ENCODE measurements at places on chromosomes 6 and 20.

DNA sequence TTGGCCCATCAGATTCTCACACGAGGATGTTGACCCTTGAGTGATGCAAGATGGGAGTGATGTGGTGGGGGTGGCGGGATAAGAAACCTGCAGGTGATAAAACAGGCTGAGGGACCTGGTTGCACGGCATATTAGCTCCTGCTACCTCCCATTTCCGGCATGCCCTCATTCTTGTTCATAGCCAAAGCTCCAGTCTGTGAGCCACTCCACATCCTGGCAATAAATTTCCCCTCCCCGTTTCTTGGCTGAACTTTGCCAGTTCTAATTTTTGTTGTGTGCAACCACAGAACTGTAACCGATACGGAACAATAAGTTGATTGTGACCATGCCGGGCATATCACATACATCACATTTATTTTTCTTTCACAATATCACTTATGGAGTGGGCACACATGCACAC lies 41.6 kb upstream of the NFATC2 start:
- no peak for DNase-seq

DNA sequence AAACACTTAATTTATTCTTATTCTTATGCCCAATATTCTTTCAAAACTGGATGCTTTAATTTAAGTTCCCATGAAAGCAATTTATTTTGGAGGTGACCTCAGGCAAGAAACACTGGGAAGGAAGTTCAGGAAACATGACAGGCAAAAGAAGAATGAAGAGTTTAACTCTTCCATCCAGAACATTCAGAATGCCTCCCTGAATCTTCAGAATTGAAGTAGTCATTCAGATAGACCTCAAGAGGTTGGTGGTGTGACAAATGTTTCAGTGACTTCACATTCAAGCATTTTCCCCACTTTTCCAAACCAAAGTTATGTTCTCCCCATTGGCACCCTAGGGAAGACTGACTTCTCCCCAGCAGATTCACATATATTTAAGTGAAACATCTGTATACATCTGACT lies 110.5 kb downstream of the HAO1 start:
- DNase-seq = no peak

- no peak for DNase-seq
These were observed 6.7 kb upstream of the ACSS1 start for GRCh38 chr20:25064561-25065071.

DNA sequence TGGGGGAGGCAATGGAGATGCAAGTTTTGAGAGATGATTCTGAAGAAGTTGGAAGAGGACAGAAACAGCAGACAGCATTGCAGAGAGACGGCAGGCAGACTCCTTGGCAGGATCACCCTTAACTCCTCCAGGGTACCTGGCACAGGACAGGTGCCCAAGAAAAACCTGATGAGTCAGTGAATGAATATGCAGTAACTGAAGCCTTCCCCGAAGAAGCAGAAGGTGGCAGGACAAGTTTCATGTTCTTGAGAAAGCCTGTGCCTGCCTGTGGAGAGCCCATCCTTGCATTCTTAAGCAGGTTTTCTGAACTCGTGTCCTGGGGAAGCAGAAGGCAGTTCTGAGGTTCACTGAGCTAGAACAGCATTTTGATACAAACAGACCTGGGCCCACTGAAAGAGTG lies 79.6 kb upstream of the SASH1 start:
- DNase-seq = no peak

DNA sequence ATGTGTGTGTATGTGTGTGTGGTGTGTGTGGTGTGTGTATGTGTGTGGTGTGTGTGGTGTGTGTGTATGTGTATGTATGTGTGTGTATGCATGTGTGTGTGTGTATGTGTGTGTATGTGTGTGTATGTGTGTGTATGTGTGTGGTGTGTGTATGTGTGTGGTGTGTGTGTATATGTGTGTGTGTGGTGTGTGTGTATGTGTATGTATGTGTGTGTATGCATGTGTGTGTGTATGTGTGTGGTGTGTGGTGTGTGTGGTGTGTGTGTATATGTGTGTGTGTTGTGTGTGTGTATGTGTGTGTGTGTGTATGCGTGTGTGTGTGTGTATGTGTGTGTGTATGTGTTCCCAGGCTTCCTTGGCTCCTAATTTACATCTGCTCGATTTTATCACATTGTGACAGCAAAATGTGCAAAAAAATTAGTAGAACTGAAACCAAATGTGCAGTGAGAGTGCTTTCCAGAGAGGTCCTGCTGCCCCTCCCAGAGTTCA lies 234.5 kb downstream of the BMP7 start:
- no peak for DNase-seq

DNA sequence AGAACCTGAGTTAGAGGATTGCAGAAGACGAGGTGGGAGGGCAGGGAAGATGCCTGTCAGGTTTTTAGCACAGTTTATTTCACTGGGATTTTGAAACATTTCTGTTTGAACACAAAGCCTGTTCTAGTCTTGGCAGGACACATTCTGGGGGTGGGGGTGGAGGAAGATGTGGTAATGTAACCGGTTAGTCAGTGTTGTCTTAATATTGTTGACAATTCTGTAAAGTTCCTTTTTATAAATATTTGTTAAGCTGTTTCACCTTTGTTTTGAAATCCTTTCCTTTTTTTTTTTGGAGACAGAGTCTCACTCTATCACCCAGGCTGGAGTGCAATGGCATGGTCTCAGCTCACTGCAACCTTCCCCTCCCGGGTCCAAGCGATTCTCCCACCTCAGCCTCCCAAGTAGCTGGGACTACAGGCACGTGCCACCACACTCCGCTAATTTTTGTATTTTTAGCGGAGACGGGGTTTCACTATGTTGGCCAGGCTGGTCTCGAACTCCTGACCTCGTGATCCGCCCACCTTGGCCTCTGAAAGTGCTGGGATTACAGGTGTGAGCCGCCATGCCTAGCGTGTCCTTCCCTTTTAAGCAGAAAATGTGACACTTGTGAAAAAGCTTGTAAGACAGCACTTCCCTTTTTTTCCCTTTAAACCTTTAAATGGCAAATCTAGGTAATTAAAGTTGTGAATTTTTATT lies 20.2 kb downstream of the SLC9A8 start:
- DNase-seq = no peak

DNA sequence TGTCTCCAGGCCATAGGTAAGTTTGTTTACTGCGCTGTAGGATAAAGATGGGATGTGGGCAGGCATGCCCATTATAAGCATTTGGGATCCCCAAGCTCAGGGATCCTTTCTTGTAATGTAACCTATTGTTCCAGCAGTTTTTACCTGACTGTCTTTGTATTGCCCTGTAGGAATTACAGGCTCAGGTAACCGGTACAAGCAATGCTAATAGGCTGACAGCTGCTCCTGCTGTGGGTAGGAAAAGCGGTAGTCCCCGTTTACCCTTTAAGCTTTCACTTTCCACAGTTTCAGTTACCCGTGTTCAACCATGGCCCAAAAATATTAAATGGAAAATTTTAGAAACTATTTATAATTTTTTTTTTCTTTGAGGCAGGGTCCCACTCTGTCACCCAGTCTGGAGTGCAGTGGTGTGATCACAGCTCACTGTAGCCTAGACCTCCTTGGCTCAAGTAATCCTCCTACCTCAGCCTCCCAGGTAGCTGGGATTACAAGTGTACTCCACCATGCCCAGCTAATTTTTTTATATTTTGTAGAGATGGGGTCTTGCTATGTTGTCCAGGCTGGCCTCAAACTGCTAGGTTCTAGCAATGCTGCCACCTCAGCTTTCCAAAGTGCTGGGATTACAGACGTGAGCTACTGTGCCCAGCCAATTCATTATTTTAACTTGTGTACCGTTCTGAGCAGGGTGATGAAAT lies 108.6 kb downstream of the CDYL start:
- DNase-seq = no peak

- no peak for DNase-seq
These were observed 530.1 kb downstream of the HAO1 start for GRCh38 chr20:7410150-7410549.

GRCh38 chr20:21234324-21234723 lies 68.8 kb upstream of the XRN2 start:
- no peak for DNase-seq

GRCh38 chr6:41970436-41970846 lies 28.8 kb upstream of the CCND3 start:
- DNase-seq = peak; percentile 60

DNA sequence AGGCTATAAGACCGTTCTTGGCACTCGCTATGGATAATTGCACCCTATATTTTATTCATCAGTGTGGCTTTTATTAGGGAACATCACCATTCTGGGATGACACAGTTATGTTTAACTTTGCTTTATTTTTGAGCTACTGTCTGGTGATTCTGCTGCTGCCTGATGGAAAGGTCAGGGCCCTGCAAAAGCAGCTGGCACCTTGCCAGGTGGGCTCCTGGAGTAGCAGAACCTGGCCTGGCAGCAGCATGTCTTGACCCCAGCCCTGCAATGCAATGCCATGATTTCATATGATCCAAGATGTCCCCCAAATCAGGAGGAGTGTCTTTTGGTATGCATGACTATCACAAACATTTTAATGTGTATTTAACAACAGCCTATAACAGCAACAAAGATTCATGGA lies 228.4 kb upstream of the RSPO3 start:
- no peak for DNase-seq

GRCh38 chr6:170237999-170238740 lies 52.7 kb downstream of the DLL1 start:
- no peak for DNase-seq

GRCh38 chr20:31549513-31549880 lies 35.3 kb downstream of the HM13 start:
- no peak for DNase-seq

DNA sequence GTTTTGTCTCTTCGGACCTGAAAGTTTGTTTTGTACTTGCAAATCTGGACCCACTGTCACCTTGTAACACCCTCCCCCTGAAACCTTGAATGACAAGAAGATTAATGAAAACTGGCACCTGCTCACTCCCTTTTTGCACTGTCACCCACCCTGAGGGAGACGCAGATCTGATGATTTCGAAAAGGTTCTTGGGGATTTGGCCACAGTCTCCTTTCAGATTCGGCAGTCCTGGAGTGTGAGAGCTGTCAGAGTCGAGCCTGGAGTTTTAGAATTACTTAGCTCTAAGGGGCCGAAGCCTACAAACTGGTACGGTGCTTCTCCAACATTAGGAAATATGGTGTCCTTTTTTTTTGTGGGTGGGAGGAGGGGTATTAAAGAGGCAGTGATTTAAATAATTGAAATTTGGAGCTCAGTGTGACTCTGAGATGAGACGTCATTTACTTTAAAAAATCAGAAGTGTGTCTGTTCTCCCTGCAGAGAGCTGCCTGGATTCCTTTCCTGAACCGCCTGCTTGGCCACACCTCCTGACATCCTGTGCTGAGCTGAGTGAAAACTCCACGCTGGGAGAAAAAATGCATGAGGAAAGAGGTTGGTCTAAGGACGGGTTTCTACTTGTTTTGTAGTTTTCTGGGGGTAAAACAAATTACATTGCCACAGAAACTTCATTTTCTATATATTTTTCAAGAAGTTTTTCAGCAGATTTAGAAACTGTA lies 447.0 kb upstream of the CDH4 start:
- DNase-seq = no peak

- no peak for DNase-seq
These were observed at the start of gene KCNK17 for GRCh38 chr6:39314273-39314795. Gene KCNK17 (minus strand): TSS chr6:39314419. CDS start chr6:39314320, 99 bp downstream.

- no peak for DNase-seq
These were observed 9.0 kb upstream of the MRPS10 start for GRCh38 chr6:42226645-42227143.

- no peak for DNase-seq
These were observed 326.9 kb downstream of the PACRG start for GRCh38 chr6:163054641-163055040.

DNA sequence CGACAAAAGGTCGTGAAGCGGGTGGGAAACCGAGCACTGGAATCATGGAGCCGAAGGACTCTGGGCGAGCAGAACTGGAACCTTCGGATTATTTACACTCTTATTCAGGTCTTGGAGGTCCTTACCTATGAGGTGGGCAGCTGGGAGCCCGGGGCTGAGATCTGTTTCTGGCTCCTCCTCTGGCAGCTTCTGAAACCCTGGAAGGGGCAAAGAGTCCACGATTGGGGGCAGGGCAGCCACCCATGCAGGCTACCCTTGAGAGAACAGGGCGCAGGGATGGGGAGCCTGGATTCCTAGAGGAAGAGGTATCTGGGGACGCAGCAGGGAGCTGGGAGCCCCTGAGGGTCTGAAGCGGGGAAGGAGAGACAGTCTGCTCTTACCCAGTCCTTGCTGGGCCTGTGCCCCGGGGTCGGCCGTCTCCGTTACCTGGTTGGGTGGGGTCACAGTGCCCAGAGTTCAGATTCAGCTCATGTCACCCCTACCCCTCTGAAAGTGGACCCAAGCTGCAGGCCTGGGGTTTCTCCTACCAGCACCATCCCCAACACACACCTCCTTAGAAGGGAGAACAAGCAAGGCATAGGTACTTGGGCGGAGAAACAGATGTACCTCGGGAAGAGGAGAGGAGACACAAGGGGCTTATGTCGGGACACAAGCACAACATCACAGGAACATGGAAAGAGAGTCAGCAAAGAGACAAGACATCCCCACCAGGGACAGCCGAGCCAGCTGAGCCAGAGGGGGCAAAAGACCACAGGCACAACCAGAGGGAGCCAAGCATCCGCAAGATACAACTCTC lies 592 bp downstream of the LTB start:
- DNase-seq = no peak

DNA sequence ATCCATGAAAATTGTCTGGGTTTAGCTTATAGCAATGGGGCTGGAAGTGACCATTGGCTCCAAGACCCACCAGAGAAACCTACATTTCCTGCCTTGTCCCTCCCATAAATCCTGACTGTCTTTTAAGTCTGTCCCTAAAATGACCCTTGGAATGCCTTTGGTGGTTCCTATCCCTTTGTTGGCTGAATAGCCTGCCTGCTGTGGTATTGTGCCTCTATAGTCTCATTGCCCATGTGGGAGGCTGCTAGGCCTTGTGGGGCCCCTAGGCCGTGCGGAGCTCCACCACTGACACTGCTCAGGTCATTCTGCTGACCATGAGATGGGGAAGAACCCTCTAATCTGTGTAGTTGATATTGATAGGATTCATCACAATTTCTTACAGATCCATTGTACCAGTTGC lies 43.3 kb downstream of the SCP2D1 start:
- DNase-seq = no peak

- peak; percentile 84 for DNase-seq
These were observed 942 bp downstream of the HLA-E start for GRCh38 chr6:30490026-30490876.

DNA sequence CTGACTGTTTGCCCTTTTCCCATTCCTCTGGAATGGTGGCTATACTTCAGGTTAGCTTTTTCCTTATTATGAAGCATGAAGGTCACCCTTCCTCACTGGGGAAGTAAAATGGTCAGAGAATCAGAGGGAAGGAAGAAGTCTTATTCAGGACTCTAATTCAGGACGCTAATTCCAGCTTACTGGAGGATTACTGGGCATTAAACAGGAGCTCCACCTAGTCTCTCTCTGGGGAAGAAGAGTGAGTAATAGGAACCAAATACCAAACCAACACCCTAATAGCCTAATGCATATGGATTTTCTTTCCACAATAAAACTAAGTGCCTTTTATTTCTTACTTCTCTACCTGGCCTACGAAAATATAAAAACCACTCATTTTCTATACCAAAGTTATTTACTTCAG lies 10.1 kb downstream of the CRISP1 start:
- no peak for DNase-seq
